ENCODE measurements at places on chromosomes 2 and 18.
A peak's percentile ranks its signal among the peaks of the same experiment; 100 is the strongest.

DNA sequence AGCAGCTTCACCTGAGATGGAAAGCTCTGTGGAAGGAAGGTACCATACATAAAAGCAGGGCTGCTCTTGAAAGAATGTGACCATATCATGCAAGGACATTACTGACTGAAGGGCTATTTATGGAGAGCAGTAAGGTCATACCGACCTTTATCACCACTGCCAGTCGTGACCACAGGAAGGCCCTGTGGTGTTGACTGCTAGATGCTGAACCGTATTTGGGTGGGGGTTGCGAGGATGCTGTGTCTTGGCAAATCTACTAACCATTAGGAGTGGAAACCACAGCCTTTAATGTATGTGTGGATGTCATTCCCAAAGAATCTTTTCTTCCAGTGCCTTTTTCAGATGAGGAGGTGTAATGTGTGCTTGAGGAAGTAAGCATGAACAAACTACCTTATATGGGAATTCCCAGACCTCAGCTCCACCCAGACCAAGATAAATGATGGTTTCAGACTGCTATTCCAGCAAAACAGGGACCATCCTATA is 60.8 kb downstream of the LIMS1 start:
- no peaks in the 10 kb centered on the region for H3K36me3 ChIP-seq
- H3K27me3 ChIP-seq = no peaks in the 10 kb centered on the region
- no peak for DNase-seq
- peaks cover 15% of the 10 kb centered on the region for H3K4me1 ChIP-seq
- H3K4me3 ChIP-seq = no peak overlapping the region
- peak overlapping the region; percentile 87 for H3K27ac ChIP-seq

GRCh38 chr2:241563031-241563507 is 4.5 kb downstream of the BOK start:
- peaks cover 8% of the 10 kb centered on the region for H3K4me1 ChIP-seq
- no peaks in the 10 kb centered on the region for H3K27me3 ChIP-seq
- DNase-seq = no peak
- H3K36me3 ChIP-seq = peaks cover 4% of the 10 kb centered on the region
- H3K27ac ChIP-seq = no peak overlapping the region

GRCh38 chr2:9346885-9347284 is 76.4 kb downstream of the ITGB1BP1 start:
- peak overlapping the region; percentile 78 for H3K27ac ChIP-seq
- peaks cover 31% of the 10 kb centered on the region for H3K36me3 ChIP-seq

- H3K4me3 ChIP-seq = no peak overlapping the region
- H3K27me3 ChIP-seq = no peaks in the 10 kb centered on the region
- H3K36me3 ChIP-seq = no peaks in the 10 kb centered on the region
- DNase-seq = no peak
- H3K27ac ChIP-seq = no peak overlapping the region
Observed at GRCh38 chr2:135791418-135792190, 45.4 kb downstream of the LCT start.

- H3K36me3 ChIP-seq = no peaks in the 10 kb centered on the region
- no peak overlapping the region for H3K27ac ChIP-seq
- no peak for DNase-seq
- H3K4me3 ChIP-seq = no peak overlapping the region
- no peaks in the 10 kb centered on the region for H3K27me3 ChIP-seq
- no peaks in the 10 kb centered on the region for H3K4me1 ChIP-seq
Observed at GRCh38 chr2:61135510-61135909, 26.5 kb upstream of the C2orf74 start.

GRCh38 chr2:64727013-64727767 is 73.5 kb upstream of the SERTAD2 start:
- no peak overlapping the region for H3K4me3 ChIP-seq
- H3K4me1 ChIP-seq = no peaks in the 10 kb centered on the region
- H3K27ac ChIP-seq = no peak overlapping the region

DNA sequence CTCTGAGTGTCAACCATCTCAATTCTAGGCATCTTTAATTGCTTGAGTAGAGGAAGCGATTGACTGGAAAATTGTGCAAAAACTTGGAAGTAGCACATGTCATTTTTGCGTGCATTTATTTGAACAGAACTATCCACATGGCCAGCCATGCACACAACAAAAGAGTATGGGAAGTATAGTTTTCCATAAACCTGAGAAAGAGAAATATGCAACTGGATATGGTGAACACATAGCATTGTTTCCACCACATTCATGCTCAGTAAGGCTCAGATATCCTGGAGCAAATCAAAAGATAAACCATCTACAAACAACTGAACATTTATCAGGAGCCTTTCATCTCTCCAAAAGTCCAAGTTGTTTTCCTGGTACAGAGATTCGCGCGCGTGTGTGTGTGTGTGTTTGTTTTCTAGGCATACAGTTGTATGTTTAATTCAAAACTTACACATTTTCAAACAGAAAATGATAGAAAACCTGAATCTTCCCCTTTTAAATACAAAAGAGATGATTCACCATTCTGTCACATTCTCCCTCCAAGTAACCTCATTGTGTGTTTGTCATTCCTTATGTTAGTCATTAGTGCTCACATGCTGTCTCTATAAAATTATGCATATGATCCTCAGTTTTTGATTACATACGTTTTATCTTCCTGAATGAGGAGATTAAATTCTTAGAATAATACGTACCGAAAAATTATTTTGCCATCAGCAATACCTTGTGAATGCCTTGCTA is 780.4 kb upstream of the NRXN1 start:
- H3K4me3 ChIP-seq = no peak overlapping the region
- H3K36me3 ChIP-seq = no peaks in the 10 kb centered on the region
- no peaks in the 10 kb centered on the region for H3K4me1 ChIP-seq
- no peak overlapping the region for H3K27ac ChIP-seq
- DNase-seq = no peak
- H3K27me3 ChIP-seq = no peaks in the 10 kb centered on the region

DNA sequence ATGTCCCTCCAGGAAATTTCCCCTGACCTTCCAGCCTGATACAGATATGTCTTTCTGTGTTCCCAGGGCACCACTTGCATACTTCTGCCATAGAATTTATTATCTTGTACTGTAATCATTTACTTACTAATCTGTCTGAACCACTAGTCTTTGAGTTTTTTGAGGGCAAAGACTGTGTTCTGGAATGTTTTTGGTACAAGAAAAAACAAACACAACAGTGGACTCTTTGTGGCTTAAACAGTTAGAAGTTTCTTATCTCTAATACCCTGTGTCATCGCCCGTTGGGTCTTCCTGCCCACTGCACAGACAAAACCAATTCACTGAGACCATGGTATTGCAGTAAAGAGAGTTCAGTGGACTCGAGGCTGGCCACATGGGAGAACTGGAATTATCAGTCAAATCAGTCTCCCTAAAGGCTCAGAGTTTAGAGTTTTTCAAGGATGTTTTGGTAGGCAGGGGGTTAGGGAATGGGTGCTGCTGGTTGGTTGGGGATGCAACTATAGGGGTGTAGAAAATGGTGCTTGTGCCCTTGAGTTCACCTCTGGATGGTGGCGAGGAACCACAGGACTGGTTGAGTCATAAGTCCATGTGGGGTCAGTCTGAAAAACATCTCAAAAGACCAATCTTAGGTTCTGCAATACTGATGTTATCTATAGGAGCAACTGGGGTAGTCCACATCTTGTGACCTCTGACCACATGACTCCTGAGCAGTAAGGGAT is 20.3 kb downstream of the RALB start:
- H3K27ac ChIP-seq = no peak overlapping the region
- DNase-seq = no peak
- no peaks in the 10 kb centered on the region for H3K27me3 ChIP-seq
- H3K4me1 ChIP-seq = no peaks in the 10 kb centered on the region

DNA sequence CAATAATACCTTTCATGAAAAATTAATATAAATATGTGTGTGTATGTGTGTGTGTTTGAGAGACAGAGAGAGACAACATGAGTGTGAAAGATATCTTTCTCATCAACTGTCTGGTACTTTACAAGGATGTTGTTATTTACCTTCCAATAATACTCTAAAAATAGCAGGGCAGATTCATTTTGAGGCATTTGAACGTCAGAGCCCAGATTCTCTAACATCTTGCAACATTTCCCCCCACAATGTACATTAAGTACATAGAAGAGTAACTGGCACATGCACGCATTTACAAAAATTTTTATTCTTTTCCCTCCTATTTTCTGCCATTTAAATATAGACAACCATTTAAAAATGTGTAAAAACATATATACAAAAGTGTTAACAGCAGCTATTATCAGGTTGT is 100.9 kb downstream of the PID1 start:
- peak overlapping the region; percentile 31 for H3K27ac ChIP-seq
- no peaks in the 10 kb centered on the region for H3K36me3 ChIP-seq
- H3K4me1 ChIP-seq = peaks cover 27% of the 10 kb centered on the region
- H3K4me3 ChIP-seq = no peak overlapping the region

GRCh38 chr2:9649261-9649660 is 18.5 kb upstream of the YWHAQ start:
- H3K27ac ChIP-seq = no peak overlapping the region
- no peaks in the 10 kb centered on the region for H3K36me3 ChIP-seq
- no peak for DNase-seq
- no peaks in the 10 kb centered on the region for H3K27me3 ChIP-seq
- no peak overlapping the region for H3K4me3 ChIP-seq

- H3K27ac ChIP-seq = no peak overlapping the region
- H3K4me1 ChIP-seq = no peaks in the 10 kb centered on the region
- no peaks in the 10 kb centered on the region for H3K36me3 ChIP-seq
- no peak for DNase-seq
- no peak overlapping the region for H3K4me3 ChIP-seq
Observed at GRCh38 chr2:101190747-101191516, 39.8 kb upstream of the TBC1D8 start.

DNA sequence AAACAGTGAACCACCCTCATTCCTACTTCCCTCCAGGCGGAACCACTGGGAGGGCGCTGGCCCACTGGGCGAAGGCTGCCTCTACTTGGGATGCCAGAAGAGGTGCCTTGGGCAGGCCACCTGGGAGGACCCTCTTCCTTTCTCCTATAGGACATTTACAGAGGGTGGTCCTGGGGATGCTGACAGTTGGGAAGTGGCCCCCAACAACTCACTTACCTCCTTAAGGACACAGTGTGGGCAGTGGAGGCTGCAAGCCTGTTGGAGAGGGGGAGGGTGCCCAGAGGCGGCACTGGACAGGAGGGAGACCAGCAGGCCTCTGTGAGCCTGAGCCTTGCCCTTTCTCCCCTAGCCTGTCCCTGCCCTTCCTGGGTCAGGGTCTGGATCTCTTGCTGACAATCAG is 346.4 kb upstream of the HS6ST1 start:
- DNase-seq = no peak
- no peak overlapping the region for H3K4me3 ChIP-seq
- no peaks in the 10 kb centered on the region for H3K27me3 ChIP-seq
- H3K36me3 ChIP-seq = no peaks in the 10 kb centered on the region
- H3K27ac ChIP-seq = no peak overlapping the region

GRCh38 chr18:35592298-35592697 is 10.8 kb downstream of the GALNT1 start:
- no peak overlapping the region for H3K4me3 ChIP-seq
- no peaks in the 10 kb centered on the region for H3K4me1 ChIP-seq
- DNase-seq = no peak
- H3K27ac ChIP-seq = no peak overlapping the region
- H3K36me3 ChIP-seq = no peaks in the 10 kb centered on the region

DNA sequence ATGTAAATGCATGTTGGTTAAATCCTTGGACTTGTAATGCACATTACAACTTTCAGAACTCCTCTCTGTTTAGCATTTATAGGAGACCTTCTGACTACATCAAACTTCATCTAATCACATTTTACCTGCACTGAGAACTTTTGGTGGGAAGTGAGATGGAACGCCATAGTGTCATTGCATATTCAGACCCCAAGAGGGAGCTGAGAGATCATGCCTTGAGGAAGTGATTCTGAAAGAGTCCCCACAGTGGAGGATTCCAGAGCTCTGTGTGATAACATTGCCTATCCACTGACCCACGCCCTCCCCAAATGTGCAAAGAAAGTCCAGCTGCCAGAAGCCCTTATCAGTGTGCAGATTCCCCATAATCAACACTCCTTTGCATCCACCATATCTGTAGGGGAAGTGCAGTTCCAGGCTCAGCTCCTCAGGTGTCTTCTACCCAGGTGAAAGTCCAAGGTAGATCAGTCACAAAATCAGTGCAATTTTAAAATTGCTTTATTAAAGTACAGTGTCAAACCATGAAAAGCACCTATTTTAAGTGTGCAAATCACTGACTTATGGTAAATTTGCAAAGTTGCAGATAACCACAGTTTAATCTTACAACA is 212.4 kb downstream of the RPIA start:
- no peak for DNase-seq
- H3K27me3 ChIP-seq = no peaks in the 10 kb centered on the region
- no peaks in the 10 kb centered on the region for H3K36me3 ChIP-seq
- no peaks in the 10 kb centered on the region for H3K4me1 ChIP-seq

DNA sequence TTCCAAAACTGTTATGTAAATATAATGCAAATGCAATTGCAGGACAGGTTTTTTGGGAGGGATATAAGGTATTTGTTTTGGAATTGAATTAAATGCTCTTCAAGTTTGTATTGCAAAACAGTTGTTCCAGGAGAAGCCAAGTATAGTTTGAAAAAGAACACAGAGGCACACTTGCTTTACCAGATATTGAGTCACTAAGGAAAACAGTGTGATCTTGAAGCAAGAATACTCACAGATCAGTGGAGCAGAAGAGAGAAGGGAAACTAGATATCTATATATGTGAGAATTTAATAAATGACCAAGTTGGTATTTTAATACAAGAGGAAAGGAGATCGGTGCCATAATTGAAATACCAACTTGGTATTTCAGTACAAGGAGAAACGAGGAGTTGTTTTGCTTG is 178.9 kb downstream of the CAPN13 start:
- DNase-seq = no peak
- no peaks in the 10 kb centered on the region for H3K27me3 ChIP-seq
- no peaks in the 10 kb centered on the region for H3K4me1 ChIP-seq
- H3K27ac ChIP-seq = no peak overlapping the region
- no peaks in the 10 kb centered on the region for H3K36me3 ChIP-seq
- no peak overlapping the region for H3K4me3 ChIP-seq

- no peaks in the 10 kb centered on the region for H3K36me3 ChIP-seq
- no peak overlapping the region for H3K4me3 ChIP-seq
- no peaks in the 10 kb centered on the region for H3K4me1 ChIP-seq
- no peak overlapping the region for H3K27ac ChIP-seq
- DNase-seq = no peak
Observed at GRCh38 chr2:150134223-150134857, 353.1 kb downstream of the RND3 start.

DNA sequence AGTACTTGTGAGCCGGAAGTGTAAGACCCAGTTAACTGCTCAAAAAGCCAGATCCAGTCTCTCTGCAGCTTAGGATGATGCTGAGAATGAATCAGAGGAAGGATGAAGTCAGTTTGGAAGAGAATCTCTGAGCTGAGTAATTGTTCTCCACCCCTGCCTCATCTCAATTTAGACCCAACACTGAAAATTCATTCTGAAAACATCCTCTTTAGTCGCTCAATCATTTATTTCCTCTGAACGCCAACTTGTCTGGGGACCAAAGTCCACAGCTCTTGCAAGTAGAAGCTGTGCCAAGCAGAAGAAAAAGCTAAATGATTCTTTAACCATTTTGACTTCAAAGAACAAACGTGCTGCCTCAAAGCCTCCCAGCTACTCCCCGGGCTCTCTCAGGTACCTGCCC is 177.1 kb upstream of the KLHL29 start:
- H3K36me3 ChIP-seq = no peaks in the 10 kb centered on the region
- H3K4me1 ChIP-seq = no peaks in the 10 kb centered on the region
- H3K27ac ChIP-seq = no peak overlapping the region
- no peaks in the 10 kb centered on the region for H3K27me3 ChIP-seq

- no peaks in the 10 kb centered on the region for H3K27me3 ChIP-seq
- no peak for DNase-seq
- no peaks in the 10 kb centered on the region for H3K36me3 ChIP-seq
- H3K4me3 ChIP-seq = no peak overlapping the region
- peaks cover 6% of the 10 kb centered on the region for H3K4me1 ChIP-seq
Observed at GRCh38 chr2:160652236-160652635, 158.6 kb upstream of the RBMS1 start.
